Brain (organoid and tissue), 16 donors: ENCODE measurements at places on chromosomes 7 and 10.

DNA sequence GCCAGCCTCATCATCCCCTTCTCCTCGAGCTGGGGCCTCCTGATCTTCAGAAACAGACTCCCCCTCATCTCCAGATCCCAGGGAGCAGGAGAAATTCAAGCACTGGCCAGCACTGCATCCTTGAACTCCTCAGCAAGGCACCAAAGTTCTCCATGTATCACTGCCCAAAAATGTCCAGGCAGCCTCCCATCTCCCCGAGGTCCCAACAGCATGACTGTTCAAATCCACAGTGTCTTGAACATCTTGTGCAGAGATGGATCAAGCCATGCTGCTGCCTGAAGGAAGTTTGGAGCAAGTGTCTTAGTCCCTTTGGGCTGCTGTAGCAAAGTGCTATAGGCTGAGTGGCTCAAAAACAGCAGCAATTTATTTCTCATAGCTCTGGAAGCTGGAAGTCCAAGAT lies 115.5 kb upstream of the GALNT17 start:
- no peak for DNase-seq

GRCh38 chr10:130493446-130494145 lies 357.4 kb downstream of the GLRX3 start:
- no peak for DNase-seq

GRCh38 chr7:48876087-48876486 lies 48.3 kb upstream of the CDC14C start:
- no peak for DNase-seq

DNA sequence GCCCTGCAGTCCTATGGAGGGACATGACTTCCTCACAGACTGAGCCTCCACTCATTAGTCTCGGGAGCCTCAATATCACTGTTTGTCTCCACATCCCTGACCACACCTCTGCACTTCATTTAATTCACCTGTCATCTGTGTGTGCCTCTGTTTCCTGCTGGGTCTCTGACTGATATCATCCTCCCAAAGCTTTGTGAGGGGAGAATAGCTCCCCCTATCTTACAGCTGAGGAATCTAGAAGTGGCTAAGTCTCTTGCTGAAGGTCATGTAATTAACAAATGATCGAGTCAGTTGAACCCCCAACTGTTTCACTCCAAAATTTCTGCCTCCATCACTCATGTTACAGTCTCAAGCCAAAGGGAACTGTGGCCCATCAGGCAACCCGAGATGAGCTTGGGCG lies 5.5 kb upstream of the CPXM2 start:
- DNase-seq, result no peak

- no peak for DNase-seq
These were observed 937.1 kb upstream of the C7orf33 start for GRCh38 chr7:147653456-147653855.
